ENCODE measurements at places on chromosomes 4 and X.

DNA sequence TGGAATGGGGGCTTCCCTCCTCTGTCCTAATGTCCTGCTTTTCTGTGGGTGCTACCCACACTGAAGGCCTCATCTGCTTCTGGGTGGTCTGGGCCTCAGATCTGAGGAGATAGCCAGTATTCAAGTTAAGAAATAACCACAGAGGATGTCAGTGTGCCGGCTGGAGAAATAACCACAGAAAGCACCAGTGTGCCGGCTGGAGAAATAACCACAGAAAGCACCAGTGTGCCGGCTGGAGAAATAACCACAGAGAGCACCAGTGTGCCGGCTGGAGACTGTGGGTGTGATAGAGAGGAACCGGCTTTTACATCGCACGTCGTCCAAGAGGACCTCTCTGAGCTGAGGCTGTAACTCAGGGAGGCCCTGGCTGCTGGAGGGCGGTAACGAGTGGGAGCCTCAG is 65.7 kb upstream of the PSAPL1 start:
- no peak for DNase-seq

GRCh38 chr4:184957446-184958115 is 60.7 kb upstream of the HELT start:
- DNase-seq: no peak

DNA sequence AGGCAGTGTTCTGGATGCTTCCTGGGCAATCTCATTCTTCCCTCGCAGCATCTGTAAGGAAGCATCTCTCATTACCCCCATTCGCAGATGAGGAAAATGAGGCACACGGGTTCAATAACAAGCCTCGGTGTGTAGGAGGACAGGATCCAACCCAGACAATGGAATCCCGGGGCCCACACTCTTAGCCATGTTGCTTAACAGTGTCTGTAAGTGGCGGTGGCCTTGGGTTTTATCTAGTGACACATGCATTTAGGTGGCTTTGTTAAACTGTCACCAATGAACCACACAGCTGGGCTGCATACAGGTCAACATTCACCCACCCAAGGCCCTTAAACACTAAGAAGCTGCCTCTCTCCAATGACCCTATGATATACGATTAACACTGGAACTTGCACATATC is 22.6 kb downstream of the RELL1 start:
- no peak for DNase-seq

- DNase-seq: no peak
Observed at GRCh38 chrX:141673946-141674345, 24.6 kb downstream of the SPANXD start.

DNA sequence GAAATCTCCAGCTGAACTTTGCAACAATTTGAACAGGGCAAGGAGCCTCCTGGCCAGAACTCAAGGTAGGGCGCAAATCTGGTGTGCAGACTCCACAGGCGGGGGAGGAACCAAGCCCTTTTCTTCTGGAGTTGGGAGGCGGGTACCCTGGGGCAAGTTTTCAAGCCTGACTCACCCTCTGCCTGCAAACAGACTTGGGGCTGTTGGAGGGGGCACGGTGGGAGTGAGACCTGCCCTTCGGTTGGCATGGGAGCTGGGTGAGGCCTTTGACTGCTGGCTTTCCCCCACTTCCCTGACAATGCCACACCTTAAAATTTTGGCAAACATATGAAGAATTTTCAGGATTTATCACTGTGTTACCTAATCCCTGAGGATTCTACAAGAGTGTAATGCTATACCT is 709.8 kb upstream of the DIAPH2 start:
- no peak for DNase-seq

DNA sequence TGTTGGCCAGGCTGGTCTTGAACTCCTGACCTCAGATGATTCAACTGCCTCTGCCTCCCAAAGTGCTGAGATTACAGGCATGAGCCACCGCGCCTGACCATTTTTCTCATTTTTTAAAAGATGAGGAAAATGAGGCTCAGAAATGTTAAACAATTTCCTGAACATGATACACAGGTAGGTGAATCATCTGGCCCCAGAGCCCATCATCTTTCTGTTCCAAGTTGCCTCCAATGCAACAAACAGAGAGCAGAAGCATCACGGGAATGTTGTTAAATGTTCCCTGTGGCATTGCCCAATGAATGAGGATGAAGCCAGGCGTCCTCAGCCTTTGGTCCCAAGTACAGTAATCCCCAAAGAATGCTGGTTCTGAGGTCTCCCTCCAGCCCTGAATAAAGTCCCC is 31.3 kb upstream of the ANXA5 start:
- no peak for DNase-seq

DNA sequence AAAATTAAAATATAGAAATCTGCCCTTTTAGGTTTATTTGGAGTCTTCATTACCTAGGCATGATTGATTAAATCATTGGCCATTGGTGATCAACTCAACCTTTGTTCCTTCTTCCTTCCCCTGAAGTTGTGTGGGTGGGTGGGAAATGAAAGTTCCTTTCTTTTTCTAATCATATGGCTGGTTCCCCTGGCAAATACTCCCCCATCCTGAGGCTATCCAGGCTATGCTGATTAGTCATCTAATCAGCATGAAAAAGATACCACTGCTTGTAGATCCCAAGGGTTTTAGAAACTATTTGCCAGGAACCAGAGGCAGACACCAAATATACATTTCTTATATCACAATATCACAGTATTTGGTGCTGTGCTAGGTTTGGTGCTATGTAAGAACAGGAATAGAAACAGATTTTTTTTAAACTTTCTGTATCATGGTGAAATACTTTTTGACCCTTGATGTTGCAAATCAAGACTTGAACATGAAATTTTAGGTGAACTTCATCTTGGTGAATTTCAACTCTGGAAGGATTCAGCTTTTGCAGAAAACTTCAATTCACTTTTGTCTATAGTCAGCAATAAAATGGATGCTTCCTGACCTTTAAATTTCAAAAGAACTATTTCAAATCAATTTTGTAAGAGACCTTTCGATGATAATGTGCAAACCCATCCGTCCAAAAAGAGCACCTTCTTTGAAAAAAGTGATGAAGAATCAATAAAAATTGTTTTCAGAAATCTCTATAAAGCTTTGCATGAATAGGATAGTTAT is 71.1 kb downstream of the CCSER1 start:
- DNase-seq: no peak

DNA sequence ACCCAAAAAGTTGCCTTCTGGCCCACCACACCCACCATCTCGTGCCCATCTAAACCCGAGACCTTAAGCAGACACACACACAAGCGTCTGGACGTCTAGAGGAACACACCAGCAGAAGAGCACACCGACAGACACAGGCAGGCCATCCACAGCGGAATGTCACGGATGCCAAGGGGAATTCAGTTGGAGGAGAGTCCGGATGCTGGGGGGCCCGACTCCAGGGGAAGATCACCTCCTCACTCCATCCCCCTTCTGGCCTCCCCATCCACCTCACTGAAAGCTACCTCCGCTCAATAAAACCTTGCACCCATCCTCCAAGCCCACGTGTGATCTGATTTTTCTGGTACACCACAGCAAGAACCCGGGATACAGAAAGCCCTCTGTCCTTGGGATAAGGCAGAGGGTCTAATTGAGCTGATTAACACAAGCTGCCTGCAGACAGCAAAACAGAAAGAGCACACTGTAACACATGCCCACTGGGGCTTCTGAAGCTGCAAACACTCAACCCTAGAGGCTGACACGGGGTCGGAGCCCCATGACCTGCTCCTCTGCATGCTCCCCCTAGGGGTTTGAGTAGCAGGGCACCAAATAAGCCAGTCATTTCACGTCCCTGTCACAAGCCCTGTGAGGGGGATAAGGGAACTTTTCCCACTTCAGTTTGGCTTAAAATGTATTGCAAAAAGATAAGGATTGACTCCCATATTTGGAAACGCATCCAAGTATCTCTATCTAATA is 339.6 kb upstream of the PCDH10 start:
- DNase-seq: no peak

Measured in CD4-positive, alpha-beta T cell treated with Interferon alpha-2 for 1 hour (primary cell).